ENCODE measurements at places on chromosomes 4 and X. TPM values are rescaled to one million over a fixed set of nuclear protein-coding genes. Genes with fewer than 3 reads are reported as not detected.

The LUZP4 gene
- not detected for total RNA-seq

The CXCL8 gene
- total RNA-seq, result 47.1 TPM

The CAMK2D gene
- 82.7 TPM for total RNA-seq

The PDZD11 gene
- total RNA-seq, result 43.2 TPM

GRCh38 chr4:92483341-92483740 is 179.6 kb downstream of the GRID2 start:
- DNase-seq, result no peak

DNA sequence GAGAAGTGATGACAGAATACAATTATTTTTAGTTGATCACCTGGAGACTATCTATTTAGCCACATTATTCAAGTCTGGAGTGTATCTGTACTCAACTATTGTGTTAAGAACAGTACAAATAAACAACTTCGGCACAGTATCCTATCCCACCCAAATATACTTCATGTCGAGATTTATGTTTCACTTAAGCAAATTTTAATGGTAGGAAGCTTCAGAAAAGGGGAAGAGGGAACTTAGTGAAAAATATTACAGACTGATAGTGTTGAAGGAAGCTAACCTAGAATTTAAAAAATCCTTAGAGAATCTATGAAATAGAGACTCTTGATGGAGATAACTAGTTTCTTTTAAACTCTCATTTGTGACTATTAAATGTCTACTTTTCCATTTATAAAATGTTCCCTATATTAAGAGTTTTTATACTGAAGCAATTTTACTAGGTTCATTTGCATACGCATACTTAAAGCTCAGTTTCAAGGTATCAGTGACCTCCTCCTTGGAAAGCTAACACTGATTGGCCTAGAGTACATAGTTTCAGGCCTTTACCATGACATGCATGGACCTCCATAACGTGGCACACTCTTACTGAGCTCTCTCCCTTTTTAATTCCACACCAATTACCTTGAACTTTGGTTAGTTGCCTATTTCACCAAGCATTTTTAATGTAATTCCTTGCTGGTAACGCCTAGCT is 197.7 kb downstream of the CAMK2D start:
- DNase-seq, result no peak

- no peak for DNase-seq
Measured at GRCh38 chr4:124420166-124420695, 292.3 kb downstream of the ANKRD50 start.

Data from dermis blood vessel endothelial cell (primary cell).